CD8-positive, alpha-beta memory T cell (primary cell): ENCODE measurements at places on chromosomes 3 and 15. TPM values are rescaled to one million over a fixed set of nuclear protein-coding genes. Genes with fewer than 3 reads are reported as not detected.

ALG1L2 gene
- 1.1 TPM for total RNA-seq

MME gene
- total RNA-seq: not detected

CAPN3 gene
- 4.3 TPM for total RNA-seq

DNA sequence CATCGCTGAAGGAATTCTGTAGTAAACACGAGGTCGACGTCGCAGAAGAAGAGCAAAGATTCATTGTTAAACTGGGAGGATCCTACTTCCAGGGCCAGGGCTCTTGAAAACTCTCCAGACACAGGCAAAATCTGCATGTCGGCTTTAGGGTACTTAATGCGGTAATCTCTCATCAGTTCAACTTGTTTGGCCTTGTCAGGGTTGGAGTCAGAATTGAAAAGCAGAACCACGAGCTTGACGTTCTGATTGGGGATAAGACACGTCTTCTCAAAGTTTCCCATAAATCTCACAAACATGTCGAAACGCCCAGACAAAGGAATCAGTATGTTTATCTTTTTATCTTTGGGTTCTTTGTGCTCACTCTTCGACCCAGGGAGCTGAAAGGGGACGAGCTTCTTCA lies 74.0 kb downstream of the CHSY1 start:
- H3K4me1 ChIP-seq: peaks cover 9% of the 10 kb centered on the region
- no peaks in the 10 kb centered on the region for H3K27me3 ChIP-seq
- H3K27ac ChIP-seq: no peak overlapping the region
- peaks cover 13% of the 10 kb centered on the region for H3K36me3 ChIP-seq
- no peak for DNase-seq

DNA sequence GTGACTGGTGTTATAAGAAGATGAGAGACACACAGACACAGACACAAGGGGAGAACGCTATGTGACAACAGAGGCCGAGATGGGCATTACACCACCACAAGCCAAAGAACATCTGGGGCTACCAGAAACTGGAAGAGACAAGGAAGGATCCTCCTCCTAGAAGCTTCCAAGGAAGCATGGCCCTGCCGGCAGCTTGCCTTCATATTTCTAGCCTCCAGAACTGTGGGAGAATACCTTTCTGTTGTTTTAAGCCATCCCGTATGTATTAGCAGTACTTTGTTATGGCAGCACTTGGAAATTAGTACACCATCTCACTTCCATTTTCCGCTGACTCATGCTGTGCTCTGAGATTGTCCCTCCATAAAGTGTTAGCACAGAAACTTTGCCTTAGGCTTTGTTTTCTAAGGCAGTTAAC lies 38.7 kb upstream of the CA12 start:
- no peaks in the 10 kb centered on the region for H3K4me1 ChIP-seq
- H3K27me3 ChIP-seq: no peaks in the 10 kb centered on the region
- H3K36me3 ChIP-seq: no peaks in the 10 kb centered on the region
- no peak for DNase-seq
- H3K4me3 ChIP-seq: no peak overlapping the region

DNA sequence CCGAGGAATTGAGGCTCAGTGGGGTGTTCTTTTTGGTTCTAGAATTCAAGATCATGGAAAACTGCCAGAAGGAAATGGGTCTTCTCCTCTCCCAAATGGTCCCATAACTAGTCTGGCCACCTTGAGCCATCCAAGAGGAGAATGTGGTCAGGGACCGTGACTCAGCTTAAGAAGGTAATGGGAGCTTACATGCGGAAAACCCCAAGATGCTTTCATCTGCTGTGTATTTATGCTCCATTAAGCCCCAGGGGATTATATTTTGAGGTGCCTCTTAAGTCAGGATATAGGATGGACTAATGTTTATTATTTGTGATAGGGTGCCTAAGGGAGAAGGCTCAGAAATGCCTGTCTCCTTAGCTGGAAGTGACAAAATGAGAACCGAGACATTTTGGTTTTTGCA lies 39.2 kb upstream of the DLG1 start:
- no peak overlapping the region for H3K4me3 ChIP-seq
- H3K4me1 ChIP-seq: no peaks in the 10 kb centered on the region
- no peaks in the 10 kb centered on the region for H3K36me3 ChIP-seq
- H3K27me3 ChIP-seq: no peaks in the 10 kb centered on the region
